ENCODE measurements at places on chromosomes 3 and 15.

GRCh38 chr3:107062787-107063186, 314.5 kb upstream of the CCDC54 start:
- DNase-seq, result no peak

- DNase-seq, result no peak
Measured at GRCh38 chr15:63826528-63826927, 7.2 kb downstream of the HERC1 start.

GRCh38 chr15:71596672-71597071, 213.7 kb upstream of the NR2E3 start:
- no peak for DNase-seq

DNA sequence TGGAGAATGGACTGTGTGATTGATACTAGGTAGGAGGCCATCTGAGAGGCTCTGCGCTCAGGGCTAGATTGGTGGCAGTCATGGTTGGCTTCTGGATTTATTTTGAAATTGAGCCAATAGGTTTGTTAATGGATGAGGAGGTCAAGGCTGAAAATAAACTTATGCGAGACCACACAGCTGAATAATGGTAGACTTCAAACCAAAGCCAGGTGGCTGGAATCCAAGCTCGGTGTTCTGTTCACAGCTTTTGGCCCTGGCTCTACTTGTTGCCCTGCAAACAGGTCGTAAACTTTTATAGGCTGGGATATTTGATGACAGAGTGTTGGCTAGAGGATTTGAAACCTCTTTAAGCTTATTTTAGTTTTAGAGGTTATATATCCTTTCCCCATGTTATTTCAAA, 160.4 kb downstream of the CHL1 start:
- DNase-seq, result no peak

DNA sequence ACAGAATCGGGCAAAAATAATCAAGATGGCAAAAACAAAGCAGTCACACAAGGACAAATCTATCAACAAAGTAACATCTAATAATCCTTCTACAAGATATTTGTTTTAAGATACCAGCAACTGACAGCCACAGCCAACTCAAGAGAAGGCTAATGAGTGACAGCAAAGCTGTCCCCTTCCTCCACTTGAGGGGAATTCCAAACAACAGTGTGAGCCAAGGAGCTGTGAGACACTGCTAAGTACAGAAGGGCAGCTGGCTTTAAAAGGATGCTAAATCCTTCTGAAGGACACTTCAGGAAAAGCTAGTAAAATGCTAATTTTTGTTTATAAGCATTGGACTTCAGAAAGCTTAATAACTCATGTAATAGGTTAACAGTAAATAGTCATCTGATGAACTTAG, 120.3 kb upstream of the GOLGA8J start:
- DNase-seq, result no peak

DNA sequence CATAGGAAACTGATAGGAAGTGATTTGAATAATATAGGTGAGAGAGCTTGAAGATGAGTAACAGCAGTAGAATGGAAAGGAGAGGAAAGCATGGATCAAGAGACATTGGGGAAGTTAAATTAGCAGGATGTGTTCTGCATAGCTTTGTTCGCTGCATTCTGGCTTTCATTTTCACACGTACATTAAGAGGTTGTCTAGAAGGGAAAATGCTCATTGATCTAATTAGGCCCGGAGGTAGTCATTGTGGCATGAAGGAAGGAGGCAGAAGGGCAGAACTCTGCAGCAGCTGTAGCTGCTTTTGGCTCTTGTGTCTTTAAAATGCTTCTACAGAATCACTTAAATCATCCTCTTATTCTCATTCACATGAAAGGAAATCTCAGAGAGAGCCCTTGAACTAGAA, 40.3 kb downstream of the KCNAB1 start:
- no peak for DNase-seq

DNA sequence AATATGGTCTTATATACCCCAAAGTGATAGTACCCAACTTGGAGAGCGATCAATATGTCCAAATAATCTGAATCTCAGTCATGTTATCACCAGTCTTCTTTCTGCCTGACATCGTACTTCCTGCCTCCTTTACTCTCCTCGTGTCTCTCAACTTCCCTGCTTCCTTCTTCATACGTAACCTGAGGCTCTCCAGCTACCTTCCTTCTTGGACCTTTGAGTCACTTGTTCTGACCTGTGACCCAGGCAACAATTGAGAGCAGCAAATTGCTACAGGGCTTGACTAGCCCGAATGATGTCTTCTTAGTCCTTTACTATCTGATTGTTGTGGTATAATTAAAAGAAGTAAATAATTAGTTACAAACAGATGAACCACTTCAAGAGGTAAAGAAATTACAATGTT, 145.9 kb upstream of the MBNL1 start:
- DNase-seq, result no peak

- peak; percentile 92 for DNase-seq
Measured at GRCh38 chr3:58052373-58053273, 44.4 kb downstream of the FLNB start.

DNA sequence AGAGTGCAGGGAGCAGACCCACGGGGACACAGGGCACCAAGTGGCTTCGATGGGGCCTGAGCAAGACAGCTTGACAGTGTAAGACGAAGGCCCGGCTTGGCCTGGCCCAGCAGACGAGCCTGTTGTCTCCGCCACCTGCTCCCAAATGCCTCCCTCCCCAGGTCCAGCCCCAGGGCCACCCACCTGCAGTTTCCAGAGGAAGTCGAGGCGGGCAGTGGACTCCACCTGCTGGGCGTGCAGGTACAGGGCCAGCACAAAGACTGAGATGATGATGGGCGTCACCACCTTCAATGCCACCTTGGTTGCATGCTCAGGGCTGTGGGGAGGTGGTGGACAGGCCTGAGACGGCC, 94.1 kb downstream of the SEC22A start:
- DNase-seq, result no peak

- no peak for DNase-seq
Measured at GRCh38 chr15:31248951-31249350, 77.7 kb upstream of the KLF13 start.

DNA sequence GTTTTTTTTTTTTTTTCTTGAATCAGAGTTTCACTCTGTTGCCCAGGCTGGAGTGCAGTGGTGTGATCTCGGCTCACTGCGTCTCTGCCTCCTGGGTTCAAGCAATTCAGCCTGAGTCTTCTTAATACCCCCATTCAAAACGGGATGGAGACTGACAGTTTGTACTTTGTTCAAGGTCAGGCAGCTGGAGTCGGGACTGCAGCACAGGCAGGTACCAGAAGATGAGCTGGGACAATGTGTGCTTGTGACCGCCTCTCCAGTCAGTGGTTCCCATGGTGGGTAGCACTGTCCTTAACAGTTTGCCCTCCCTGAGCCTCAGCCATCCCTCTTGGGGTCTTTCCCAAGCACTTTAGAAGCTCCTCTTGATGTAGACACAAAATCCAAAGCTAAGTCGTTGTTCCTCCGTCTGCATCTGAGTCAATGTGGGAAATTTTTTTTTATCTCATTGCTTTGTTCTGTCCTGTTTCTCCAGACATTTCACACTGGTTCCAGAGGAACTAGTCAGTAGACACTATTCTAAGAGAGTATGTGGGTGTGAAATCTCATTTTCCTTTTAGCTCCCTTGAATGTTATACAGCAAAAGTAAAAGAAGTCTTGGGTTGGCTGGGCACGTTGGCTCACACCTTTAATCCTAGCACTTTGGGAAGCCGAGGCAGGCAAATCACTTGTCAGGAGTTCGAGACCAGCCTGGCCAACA, 5.3 kb upstream of the TTLL13 start:
- DNase-seq, result no peak

- no peak for DNase-seq
Measured at GRCh38 chr3:116302087-116302747, 143.1 kb downstream of the LSAMP start.

GRCh38 chr15:58369261-58369701, 62.5 kb upstream of the LIPC start:
- DNase-seq, result no peak

GRCh38 chr3:127753898-127754410, 68.4 kb downstream of the MGLL start:
- no peak for DNase-seq

DNA sequence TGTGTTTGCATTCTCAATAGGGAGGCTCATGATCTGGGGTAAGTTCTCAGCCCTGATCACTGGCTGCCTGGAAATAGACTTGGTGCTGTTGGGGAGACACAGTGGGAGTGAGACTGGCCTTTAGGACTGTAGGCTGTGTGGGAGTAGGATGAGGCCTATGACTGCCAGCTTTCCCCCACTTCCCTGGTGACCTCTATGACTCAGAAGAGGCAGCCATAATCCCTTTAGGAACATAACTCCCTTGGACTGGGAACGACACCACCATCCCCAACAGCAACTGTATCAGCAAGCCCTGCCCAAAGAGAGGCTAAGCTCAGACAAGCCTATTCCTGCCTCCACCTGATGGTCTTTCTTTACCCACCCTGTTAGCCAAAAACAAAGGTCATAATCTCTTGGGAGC, 91.3 kb downstream of the SUCNR1 start:
- DNase-seq, result no peak

GRCh38 chr15:71281256-71281655, 166.0 kb downstream of the THSD4 start:
- no peak for DNase-seq

- DNase-seq, result no peak
Measured at GRCh38 chr3:182248349-182248880, 536.7 kb downstream of the SOX2 start.

DNA sequence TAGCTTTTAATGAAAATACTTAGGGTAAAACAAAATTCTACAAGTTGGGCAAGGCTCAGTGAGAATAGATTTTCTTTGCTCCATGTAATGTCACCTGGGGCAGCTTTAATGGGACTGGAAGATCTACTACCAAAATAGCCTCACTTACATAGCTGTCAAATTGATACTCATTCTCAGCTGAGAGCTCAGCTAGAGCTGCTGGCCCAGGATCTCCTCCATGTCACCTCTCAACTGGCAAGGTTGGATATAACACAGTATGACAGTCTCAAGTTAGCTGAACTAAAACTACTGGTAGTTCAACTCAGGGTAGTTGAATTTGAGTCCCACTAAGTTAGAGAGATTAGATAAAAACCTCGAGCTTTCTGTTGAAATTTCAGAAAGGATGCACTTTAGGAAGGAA, 218.5 kb upstream of the PLSCR5 start:
- DNase-seq, result no peak

- DNase-seq, result no peak
Measured at GRCh38 chr3:7700539-7700938, 801.1 kb upstream of the LMCD1 start.

DNA sequence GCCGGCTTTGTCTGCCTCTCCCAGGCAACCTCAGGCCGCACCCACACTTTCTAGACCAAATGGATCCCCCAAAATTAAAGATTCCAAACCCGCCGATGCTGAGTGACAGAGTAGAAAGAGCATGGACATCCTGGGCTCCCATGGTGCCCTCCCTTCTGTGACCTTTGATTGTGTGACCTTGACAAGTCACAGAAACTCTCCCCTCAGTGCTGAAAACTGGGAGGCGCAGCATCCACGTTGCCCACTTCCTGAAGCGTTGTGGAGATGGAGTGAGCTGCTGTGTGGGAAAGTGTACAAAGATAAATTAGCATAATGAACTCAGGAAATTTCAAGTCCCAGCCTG, 74.4 kb upstream of the MFGE8 start:
- no peak for DNase-seq
